ENCODE measurements at places on chromosomes 16 and 17.

GRCh38 chr16:69371564-69371963 lies 14.2 kb downstream of the TERF2 start:
- DNase-seq = no peak

DNA sequence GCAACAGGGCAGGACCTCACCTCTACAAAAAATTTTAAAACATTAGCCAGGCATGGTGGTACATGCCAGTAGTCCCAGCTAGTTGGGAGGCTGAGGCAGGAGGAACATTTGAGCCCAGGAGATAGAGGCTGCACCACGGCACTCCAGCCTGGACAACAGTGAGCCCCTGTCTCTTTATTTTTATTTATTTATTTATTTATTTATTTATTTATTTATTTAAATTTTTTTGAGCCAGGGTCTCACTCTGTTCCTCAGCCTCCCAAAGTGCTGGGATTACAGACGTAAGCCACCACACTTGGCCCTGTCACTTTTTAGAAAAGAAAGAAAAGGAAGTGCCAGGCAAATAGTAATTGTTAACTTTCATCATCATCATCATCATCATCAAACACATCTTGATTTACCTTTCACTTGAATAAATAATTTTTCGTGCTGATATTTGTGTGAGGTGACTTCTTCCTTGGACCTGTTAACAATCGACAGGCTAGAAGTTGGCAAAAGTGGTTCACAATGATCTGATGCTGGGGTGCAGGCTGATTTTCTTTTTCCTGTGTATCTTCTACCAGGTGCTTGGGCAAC lies 6.6 kb downstream of the PALB2 start:
- no peak for DNase-seq

GRCh38 chr16:29653471-29653870 lies 9.6 kb upstream of the SPN start:
- DNase-seq = no peak

- no peak for DNase-seq
These were observed 245.5 kb downstream of the RBFOX3 start for GRCh38 chr17:79365351-79365750.

- DNase-seq = no peak
These were observed 12.8 kb upstream of the PRR14 start for GRCh38 chr16:30637944-30638343.

DNA sequence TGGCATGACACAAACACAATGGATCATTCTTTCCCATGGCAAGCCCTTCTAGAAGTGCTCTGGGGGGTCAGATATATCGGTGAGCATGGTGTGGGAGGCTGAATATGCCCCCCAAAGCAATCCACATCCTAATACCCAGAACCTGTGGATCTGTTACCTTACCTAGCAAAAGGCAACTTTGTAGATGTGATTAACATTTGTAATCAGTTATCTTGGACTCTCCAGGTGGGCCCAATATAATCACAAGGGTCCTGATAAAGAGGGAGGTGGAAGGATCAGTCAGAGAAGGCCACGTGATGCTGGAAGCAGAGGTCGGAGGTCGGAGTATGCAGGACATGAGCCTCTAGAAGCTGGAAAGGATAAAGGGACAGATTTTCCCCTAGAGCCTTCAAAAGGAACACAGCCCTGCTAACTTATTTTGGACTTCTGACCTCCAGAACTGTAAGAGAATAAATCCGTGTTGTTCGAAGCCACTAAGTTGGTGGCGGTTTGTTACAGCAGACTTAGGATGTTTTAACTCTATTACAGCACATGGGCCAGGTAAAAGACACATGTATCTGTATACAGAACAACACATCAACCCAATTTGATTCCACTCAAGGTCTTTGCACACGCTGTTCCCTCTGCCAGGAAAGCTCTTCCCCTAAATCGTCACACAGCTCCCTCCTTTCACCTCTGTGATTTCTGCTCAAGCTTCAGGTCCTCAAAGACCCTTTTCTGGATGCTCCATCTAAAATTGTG lies 115.3 kb downstream of the NOG start:
- DNase-seq = no peak

GRCh38 chr17:18120461-18121017 lies 12.0 kb downstream of the MYO15A start:
- DNase-seq = no peak

GRCh38 chr17:4980644-4981216 lies 6.7 kb downstream of the CAMTA2 start:
- peak; percentile 12 for DNase-seq

- peak; percentile 43 for DNase-seq
These were observed 137.7 kb upstream of the CORO6 start for GRCh38 chr17:29760279-29761039.

DNA sequence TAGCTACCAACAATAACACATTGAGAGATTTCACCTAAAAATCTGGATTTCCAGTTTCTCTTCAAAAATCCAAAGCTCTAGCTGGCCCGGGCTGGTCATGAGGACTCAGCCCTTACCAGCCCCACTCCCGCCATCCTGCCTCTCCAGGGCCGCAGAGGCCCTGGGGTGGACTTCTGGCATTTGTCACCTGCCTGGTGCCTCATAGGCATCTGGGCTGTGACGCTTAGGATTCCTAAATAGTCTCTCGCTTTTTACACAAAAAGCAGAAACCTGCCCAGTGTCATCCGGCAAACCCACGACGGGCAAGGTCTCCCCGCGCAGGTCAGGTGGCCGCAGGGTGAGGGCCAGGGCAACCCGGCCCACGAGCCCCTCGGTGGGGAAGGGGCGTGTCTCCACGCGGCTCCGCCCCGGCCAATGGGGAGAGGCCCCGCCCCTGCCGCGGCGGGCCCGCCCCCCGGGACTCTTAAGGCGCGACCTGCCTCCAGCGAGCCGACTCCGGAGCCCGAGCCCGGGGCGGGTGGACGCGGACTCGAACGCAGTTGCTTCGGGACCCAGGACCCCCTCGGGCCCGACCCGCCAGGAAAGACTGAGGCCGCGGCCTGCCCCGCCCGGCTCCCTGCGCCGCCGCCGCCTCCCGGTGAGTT lies at the start of gene VASN:
Gene VASN, plus strand, starts transcription at position 492 of the 644 bp plus-strand sequence. CDS start 9,030 bp downstream, outside the sequence.
- DNase-seq = peak; percentile 75

Data from activated CD4-positive, alpha-beta T cell treated with anti-CD3 and anti-CD28 coated beads, Interleukin-2, amount 50 U/mL, for 1 hour (primary cell).